ENCODE measurements at places on chromosomes 3 and 15. TPM values are rescaled to one million over a fixed set of nuclear protein-coding genes. Genes with fewer than 3 reads are reported as not detected.

DNA sequence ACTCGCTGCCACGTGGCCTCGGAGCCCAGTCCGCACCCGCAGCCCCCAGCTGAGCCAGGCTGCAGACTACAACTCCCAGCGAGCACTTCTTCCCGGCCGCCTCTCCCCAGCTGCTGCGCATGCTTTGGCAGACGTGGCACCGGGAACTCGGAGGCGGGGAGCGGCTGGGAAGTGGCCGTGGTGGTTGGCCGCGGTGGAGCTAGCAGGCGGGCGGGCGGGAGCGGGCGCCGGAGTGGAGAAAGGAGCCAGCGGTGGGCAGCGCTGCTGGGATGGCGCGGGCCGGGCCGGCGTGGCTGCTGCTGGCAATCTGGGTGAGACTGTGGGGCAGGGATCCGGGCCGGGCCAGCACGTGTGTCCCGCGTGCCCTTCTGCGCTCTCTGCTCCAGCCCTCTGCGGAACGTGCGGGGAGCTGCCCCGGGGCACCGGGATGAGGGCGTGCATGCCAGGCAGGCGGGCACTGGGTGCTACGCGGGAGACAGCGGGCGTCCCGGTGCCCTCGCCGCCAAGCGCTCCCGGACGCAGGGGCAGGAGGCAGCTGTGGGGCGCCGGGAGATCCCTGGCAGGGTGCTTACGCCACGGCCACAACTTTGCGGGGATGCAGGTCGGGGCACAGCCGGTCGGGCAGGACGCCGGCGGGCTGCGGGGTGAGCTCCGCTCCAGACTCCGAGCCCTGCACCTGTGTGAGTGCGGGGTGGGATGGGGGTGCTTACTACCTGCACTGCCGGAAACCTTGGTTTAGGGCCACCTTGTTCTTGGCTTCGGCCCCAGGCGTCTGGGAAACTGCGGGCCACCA lies at the start of gene PDIA5:
Gene PDIA5, plus strand, starts transcription at position 130 of the 793 bp plus-strand sequence. Its CDS starts 140 bp downstream, at position 270.
- DNase-seq: peak; percentile 74

DNA sequence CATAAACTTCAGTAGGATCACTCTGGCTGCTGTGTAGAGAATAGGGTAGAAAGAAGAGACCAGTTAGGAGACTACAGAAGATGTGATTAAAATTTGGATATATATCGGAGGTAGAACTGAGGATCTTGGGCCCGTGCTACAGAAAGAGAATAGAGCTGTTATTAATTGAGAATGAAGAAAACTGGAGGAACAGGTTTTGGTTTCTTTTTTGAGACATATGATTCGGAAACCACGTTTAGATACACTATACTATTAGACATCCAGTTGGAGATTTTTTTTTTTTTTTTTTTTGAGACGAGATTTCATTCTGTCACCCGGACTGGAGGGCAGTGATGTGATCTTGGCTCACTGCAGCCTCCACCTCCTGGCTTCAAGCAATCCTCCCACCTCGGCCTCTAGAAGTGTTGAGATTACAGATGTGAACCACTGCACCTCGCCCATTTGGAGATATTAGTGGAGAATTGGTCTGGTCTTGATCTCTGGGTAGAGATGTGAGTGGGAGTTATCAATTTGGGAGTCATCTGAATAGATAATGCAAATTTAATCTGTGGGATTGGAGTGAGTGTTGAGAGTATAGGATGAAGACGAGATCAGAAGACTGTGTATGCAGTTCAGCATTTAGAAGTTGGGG lies 50.9 kb downstream of the TCF12 start:
- no peak for DNase-seq

- DNase-seq: no peak
These were observed 18.2 kb downstream of the NFKBIZ start for GRCh38 chr3:101867511-101867910.

GRCh38 chr3:55157731-55158130 lies 229.9 kb upstream of the LRTM1 start:
- peak; percentile 61 for DNase-seq

- DNase-seq: no peak
These were observed 48.5 kb downstream of the IQSEC1 start for GRCh38 chr3:13024765-13025065.

FRMD5 gene
- 13.2 TPM for total RNA-seq

TAGLN3 gene
- total RNA-seq: not detected

COL7A1 gene
- 128 TPM for total RNA-seq

TMCO5A gene
- total RNA-seq: not detected

Data from A172 (cell line).